NCI-H1417 (cell line): ENCODE measurements at places on chromosomes 5 and 9.

GRCh38 chr5:67873935-67874334 lies 341.6 kb upstream of the PIK3R1 start:
- DNase-seq = no peak

DNA sequence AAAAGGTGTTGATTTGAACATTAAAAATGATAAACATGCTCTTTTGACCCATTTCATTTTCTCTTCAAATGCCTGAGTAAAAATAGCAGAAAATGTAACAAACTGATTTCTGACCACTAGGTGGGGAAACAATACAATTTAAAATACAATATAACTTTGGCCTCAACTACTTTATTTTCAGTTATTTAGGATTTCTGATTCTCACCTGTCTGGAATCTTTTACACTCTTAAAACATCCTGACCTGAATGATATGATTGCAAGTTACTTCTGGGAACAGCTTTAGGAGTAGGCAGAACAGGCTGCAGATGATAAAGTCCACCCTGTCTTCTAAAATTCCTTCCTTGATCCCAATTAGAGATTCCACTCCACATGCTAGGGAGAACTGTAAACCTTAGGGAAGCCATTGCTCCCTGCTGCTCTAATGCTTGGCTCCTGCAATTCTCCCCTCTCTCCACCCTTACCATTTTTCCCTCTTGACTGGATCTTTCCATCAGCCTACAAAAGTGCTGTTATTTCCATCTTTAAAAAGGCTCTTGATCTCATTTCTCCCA lies 70.3 kb downstream of the FYB1 start:
- DNase-seq = no peak

- DNase-seq = no peak
Measured at GRCh38 chr5:181192337-181193046, 12.5 kb downstream of the TRIM7 start.

GRCh38 chr5:34460496-34460895 lies 195.6 kb upstream of the RAI14 start:
- no peak for DNase-seq

GRCh38 chr9:7148243-7148765 lies 390.5 kb downstream of the KDM4C start:
- DNase-seq = no peak

DNA sequence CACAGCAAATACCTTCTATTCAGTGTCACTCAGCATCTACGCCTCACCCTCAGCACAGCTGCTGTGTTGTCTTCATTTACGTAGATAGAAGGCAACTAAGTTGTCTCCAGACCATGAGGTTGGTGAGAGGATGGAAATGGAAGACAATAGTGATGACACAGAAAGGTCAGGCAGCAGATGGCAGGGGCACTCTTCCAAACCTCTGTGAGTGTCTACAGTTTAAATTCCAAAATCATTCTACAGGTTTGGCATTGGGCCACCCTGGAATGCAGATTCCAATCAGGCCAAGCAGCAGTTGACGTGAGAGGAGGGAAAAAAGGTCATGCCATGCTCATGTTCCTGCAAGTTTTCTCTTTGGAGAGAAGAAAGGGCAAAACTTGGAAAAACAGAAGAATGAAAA lies 68.7 kb upstream of the ADAMTSL1 start:
- DNase-seq = no peak

DNA sequence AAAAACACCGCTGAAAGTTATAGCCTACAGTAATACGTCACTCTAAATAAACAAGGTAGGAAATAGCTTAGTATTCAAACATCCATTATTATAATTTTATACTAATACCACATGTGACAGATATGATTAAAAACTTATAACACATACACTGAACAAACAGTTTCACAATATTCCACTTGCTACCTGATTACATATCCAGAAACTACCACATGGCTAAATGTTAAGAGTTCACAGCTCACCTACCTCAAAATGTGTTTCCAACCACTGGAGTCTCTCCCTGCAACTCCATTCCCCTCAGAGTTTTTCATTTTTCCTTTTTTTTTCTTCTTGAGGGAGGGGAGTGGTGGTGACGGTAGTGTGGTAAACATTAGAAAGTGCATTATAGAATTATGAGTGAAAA lies 12.1 kb downstream of the RICTOR start:
- DNase-seq = no peak

DNA sequence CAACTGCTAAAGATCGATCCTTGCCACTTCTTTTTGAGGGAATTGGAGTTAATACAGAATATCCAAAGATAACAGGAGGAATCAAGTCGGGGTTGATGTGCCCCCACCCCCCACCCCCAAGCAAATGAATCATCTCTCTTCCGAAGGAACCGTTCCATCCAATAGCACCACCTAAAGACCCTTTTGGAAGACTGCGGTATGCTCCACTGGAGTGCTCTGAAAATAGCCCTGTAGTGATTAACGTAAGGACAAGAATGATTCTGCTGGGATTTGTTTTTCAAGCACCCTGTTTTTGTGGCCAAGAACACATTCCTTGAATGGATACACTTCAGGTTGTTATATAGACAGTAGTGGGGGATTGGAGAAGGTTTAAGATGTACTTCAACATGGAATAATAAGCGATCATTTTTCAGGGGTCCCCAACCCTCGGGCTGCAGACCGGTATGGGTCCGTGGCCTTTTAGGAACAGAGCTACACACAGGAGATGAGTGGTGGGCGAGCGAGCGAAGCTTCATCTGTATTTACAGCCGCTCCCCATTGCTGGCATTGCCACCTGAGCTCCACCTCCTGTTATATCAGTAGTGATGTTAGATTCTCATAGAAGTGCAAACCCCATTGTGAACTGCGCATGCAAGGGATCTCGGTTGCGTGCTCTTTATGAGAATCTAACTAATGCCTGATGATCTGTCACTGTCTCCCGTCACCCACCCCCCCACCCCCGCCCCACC lies 44.5 kb upstream of the TMEM252 start:
- DNase-seq = no peak

- DNase-seq = no peak
Measured at GRCh38 chr5:59296317-59297264, 596.9 kb downstream of the PDE4D start.

- peak; percentile 85 for DNase-seq
Measured at GRCh38 chr5:134466241-134467069, 54.8 kb upstream of the CDKN2AIPNL start.

DNA sequence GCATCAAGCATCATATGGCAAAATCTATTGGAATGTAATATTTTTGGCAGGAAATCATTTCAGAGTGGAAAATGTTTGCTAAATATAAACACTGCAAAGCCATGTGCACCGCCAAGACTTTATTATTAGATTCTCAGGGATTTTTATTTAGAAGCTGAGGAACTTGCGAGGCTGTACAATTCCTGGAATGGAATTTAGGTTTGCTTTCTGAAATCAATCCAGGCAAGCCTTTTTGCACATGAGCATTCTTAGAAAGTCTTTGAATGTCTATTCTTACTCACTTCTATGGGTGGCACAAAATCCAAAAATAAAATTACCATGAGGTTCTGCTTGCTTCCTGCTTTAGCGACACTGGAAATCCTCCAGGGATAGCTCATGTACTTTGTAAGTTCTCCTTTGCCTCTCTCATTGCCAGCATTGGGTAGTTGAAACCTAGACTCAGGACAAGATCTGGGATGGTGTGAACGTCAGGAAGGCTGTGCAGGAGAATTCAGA lies 71.5 kb upstream of the PALM2AKAP2 start:
- DNase-seq = no peak

- peak; percentile 89 for DNase-seq
Measured at GRCh38 chr9:78031444-78031892, at the start of gene GNAQ. GNAQ (minus strand) TSS chr9:78031811; CDS start chr9:78031235, 576 bp downstream.

DNA sequence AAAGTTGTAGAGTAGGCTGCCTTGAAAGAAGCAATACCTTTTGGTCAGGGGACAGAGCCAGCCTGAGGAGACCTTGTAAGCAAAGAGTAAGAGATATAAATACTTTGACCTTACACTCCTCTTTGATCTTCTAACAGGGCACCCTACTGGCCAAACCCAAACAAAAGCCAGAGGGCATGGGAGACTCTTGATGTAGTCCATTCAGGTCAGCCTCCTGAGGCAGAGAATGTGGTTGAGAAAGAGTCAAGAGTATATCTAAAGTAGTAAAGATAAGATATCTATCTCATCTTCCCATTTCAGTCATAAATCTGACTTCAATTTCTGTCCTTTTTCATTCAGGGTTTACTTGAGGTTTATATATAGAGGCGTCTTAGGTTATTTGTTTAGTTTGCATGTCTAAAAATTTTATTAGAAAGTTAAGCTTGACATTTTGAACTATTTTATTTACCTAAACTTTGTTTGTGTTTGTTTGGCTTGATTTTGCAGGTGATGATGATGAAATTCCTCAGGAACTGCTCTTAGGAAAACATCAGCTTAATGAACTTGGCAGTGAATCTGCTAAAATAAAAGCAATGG lies 125.7 kb downstream of the NIPBL start:
- DNase-seq = no peak

DNA sequence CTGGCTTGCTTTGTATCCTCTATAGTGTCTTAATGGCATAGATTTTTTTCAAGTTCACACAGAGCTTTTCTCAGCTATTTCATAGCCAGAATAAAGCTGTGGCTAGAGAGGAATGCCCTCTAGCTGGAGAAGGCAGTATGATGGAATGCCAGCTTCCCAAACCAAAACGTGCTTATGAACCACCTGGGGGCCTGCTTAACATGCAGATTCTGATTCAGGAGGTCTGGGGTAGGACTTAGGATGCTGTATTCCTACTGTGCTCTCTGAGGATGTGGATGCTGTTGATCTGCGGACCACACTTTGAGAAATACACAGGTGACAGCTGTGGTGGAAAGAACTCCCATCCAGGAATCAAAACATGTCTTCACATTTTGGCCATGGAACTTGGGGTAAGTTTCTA lies 49.9 kb upstream of the DPYSL3 start:
- no peak for DNase-seq

DNA sequence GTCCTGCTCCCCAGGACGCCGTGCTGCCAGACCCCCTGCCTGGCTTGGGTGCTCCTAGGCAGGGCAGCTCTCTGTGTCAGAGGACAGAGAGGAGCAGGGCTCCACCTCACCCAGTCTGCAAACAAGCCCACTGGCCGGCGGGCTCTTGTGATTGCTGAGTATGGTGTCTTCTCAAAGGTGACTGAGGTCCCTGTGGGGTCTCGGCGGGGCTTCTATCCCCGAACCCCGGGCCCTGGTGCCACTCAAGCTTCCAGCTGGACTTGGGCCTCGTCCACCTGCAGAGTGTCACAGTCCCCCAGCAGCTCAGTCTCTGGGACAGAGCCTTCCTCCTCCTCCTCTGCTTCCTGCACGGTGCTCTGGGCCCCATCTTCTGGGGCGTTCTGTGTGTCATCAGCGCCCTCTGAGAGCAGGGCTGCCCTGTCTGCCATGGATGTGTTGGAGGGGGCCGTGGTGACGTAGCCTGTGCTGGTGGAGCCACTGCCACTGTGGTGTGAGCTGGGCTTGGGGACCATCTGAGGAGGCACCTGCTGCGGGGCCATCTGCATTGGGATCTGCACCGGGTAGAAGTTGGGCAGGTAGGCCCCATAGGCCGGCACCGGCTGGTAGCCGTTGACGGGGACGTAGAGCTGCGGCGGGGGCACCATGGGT lies 226.5 kb downstream of the ROR2 start:
- no peak for DNase-seq

DNA sequence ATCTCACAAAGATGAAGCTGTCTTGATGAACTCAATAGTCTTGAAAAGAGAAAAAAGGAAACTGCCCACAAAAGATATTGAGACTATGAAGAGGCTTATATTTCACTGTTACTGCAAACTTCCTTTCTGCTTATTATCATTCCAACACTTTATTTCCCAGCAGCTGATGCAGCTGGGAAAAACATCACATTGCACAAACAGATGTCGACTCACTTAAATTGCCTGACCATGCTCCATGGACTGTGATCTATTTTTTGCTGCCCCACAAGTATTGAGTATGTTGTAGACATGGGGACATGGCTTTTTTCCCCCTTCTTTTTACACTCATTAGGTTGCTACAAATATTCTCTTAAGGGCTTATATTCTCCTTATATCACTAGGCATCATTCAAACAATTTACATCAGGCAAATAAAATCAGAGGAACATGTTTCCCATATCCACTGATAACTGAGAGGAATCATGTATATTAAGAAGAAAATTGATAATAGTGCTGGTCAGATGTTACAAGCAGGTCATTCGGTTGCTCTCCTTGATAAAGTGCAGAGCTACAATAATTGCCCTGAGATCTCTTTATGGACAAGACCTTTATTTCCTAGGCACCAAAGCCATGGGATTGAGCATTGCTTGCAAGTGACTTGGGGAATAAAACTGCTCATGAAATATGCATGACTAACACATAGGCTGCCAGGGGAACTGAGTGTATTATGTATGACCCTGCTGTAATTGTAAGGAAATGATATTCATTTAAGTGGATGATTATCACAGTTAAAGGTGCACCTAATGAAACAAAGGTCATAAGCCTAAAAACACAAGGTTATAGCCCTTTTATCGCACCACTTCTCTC lies 509.9 kb downstream of the ZNF608 start:
- no peak for DNase-seq
